ENCODE measurements at places on chromosomes 5 and 9.

- peak; percentile 89 for DNase-seq
Observed at GRCh38 chr9:4939118-4939561, 45.9 kb upstream of the JAK2 start.

GRCh38 chr9:123493627-123494026 is 137.6 kb downstream of the CRB2 start:
- DNase-seq, result no peak

- no peak for DNase-seq
Observed at GRCh38 chr9:73009649-73010288, 56.9 kb upstream of the ALDH1A1 start.

DNA sequence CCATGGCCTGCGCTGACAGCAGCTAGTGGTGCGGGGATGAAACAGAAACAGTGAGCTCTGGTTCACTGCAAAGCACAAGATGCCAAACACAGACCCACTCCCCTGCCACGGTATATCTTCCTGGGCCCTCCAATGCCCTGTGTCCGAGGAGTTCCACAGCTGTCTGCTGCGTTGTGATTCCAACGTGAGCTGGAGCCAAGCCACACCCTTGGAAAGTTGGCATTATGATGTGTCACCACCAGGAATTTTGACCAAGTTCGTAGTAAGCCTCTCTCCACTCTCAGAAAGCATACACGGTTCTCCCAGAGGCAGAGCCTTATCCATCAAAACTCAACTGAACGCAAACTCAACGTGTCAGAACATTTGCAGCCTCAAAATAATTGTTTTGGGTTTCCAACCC is 55.6 kb downstream of the MACROH2A1 start:
- no peak for DNase-seq

GRCh38 chr9:104527109-104527508 is at the start of gene OR13C4:
Gene OR13C4, minus strand, starts transcription at chr9:104527209. Its CDS starts 0 bp downstream, at chr9:104527209.
- no peak for DNase-seq

DNA sequence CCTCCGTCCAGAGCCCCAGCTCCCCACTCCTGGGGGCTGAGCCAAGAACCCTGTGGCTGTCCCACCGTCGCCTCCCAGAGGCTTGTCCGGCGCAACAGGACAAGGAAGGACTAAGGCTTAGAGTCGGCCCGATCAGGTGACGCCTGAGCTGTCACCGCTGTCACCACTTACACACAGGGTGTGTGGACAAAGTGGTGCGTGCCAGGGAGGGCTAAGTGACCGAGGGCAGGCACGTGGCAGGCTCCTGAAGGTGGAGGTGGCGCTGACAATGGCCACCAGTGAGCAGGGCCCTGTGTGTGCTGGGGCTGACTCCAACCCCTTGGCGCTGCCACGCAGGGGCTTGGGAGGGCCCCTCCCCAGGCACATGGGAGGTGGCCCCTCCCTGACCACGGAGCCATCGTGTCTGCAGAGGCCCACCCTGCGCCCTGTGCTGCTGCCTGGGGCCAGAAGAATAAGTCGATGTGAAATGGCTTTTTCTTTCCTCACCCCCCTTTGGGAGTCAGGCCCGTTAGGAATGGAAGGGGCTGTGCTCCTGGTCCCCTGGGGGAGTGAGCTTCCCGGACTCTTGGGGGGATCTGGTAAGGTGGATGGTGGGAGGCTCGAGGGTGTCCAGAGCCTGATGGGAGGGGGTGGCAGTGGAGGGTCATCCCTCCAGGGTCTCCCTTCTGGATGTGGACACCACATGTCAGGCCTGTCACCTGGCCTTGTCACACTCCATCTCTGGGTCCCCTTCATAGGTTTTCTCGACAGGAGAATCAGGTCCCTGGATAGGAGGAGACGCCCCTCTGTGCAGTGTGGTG is 2.6 kb upstream of the GPSM1 start:
- DNase-seq, result no peak

DNA sequence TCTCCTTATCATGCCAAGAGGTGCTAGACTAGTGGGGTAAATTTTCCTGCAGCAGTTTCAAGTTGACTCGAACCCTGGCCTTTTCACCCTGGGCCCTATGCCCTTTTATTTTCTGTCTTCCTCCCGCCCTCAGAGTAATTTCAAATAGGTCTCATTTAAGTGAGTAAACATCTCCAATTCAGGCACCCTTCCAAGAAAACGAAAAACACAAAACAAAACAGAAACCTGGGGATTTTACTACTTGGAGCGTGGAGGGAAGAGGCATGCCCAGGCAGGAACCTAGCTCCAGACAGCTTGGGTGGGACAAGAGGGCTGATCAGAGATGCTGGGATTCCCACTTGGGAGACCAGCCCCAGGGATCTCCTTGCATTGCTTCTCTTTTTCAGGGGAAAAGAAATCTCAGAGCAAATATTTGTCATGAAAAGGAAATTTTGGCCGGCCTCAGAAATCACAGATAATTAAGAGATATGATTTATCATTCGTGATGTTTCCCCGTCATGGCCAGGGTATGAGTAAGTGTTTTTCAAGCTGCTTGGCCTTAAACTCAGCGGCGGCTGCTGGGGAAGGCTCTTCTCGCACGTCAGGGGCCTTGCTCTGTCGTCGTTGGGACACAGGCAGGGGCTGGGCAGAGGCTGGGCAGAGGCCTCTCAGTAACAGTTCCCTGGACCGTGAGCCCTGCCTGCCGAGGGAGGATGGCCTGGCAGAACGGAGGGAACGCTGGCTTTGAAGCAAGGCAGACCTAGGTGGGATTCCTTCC is 248.6 kb upstream of the KLF4 start:
- peak; percentile 41 for DNase-seq

DNA sequence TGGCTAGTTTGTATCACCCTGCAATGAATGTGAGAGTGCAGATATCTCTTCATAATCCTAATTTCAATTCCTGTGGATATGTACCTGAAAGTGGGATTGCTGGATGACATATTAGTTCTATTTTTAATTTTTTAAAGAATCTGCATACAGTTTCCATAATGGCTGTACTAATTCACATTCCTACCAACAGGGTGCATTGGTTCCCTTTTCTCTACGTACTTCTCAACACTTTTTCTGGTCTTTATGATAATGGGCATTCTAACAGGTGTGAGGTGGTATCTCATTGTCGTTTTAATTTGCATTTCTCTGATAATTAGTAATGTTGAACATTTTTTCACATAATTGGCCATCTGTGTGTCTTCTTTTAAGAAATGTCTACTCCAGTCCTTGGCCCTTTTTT is 927.5 kb downstream of the DTWD2 start:
- DNase-seq, result no peak

DNA sequence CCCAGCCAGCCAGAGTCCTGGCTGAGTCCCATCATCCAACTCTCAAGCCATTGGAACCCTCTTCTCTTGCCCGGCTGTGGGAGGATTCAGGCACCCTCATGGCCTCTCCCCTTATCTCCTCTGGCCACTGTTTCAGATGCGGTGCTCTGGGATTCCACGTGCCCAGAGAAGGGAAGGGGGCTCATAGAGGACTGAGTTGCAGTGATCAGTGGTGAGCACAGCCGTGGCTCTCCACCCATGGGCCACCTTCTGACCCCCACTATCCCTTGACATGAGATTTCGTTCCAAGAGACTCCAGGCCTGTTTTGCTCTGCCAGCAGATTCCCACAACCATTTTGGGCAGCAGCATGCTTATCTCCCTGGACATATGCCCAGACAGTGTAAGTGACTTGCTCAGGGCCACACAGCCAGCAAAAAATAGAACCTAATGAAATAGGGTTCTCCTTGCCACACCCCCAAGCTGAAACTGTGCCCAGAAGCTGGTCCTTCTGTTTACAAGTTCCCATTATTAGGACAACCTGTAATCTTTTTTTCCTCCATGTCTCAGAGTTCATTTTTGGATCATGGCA is 2.7 kb downstream of the GPX3 start:
- no peak for DNase-seq

DNA sequence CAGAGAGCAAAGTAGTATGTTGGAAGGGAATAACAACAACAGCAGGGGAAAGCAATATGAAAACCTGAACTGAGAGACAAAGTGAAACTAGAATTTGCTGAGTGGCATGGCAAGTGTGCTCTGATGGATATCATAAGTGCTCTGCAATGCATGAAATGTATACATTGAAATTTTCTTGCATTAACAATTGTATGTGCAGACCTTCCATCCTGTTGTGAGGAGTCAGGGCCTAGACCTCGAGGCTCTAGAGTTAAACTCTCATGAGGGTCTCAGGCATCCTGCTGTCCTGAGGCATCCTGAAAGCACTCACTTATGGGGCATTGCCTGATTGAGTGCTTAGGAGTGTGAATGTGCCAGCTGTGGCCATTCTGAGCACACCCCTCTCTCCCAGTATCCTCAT is 1.1 kb downstream of the ECM2 start:
- DNase-seq, result peak; percentile 51

DNA sequence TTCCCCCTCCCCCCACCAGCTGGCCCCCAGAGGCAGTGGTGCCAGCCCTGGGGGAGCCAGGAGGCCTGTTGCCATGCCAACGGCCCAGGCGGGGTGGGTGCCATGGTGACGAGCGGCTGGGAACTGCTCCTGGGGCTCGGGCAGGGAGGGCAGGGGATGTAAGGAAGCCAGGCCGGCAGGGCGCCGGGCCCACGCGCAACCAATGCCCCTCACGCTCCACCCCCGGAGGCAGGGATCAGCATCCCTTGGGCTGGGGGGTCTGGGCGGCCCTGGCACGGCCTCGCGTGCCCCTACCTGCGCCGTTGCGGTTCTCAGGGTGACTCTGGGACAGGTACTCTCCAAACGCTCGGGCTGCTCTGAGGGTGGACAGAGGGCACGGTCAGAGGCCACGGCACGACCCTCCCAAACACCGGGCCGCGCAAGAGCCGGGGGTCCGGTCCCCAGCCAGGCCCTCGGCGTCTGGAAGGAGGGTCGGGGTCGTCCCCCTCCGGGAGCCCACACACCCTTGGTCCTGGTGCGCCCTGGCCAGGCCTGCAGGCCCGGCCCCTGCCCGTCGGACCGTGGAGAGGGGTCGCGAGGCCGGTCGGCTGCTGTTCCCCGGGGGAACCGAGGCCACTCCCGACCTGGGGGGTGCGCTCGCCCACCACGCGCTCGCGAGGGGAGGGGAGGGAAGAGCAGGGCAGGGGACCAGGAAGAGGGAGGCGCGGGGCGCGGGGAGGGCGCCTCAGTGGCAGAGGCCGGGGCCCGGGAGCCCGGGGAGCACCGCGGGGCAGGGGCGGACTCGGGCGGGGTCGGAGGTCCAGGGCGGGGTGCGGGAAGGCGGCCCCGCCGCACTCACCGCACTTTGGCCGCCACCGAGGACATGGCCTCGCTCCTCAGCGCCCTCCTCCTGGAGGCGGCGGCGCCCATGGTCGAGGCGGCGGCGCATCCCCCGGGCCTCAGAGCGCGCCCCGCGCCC is 661 bp downstream of the NSMF start:
- no peak for DNase-seq

DNA sequence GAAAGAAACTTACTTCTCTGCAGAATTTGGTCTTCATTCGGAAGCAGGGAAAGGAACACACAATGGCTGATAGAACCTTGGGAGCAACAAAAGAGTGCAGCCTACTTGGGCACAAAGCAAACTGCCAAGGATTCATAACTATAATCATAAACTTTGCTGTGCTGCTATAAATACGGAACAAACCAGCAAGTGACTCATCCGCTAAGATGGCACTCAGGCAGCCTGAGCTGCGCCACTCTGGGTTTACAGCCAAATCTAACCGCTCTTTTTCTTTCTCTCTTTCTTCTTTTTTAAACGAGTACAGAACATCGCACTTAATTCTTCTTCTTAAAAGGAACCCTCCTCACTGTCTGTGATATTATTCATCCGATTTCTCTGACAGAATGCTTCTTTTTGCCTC is 81.1 kb downstream of the PTPN3 start:
- peak; percentile 39 for DNase-seq

- no peak for DNase-seq
Observed at GRCh38 chr5:149635394-149635793, 54.1 kb downstream of the ARHGEF37 start.

DNA sequence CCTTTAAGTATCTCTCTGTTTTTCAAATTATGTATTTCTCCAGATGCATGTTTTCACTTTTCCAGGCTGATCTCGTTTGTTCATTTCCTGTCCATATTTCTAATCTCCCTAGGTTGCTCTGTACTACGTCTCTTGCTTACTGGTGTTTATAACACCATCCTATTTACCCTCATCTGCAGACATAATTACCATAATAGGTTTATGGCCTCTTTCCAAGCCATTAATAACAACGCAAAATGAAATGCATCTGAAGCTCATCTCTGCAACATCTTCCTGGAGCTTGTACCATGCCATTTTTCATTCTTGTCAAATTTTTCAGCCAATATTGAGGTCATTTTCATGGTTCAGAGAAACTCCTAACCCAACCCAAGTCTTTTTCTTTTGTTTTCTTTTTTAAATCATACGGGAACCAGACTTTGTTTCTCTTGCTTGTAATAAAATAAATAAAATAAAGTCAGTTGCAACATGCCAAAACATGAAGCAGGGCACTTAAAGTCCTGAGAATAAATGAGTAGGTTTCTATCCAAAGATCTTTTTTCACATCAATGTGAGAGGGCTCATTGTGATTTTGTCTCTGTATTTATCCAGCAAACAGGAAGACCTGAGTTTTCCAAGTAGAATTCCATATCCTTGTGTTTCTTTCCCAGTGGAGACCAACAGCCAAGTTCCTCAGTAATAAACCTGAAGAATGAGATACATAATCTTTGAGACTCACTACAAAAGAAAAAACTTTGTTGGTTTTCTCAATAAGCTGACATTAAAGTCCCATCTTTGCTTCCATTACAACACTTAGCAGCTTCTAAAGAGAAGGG is 37.0 kb downstream of the DPYSL3 start:
- no peak for DNase-seq

DNA sequence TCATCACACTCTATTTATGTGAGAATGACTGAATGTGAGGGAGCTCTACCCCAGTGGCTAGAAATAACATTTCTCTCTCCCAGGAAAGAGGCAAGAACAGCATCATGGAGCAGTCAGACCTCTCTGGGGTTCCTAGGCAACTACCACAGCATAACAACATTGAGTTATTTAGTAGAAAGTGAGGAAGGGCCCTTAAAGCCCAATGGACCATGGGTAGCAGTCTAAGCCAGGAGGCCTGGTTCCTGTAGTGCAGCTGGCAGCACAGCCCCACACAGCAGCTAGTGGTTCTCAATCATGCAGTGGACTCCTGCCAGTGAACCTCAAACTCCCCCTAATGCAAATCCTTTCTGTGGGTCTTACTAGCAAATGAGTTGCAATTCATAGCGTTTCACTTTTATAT is 55.3 kb downstream of the SPEF2 start:
- peak; percentile 52 for DNase-seq

DNA sequence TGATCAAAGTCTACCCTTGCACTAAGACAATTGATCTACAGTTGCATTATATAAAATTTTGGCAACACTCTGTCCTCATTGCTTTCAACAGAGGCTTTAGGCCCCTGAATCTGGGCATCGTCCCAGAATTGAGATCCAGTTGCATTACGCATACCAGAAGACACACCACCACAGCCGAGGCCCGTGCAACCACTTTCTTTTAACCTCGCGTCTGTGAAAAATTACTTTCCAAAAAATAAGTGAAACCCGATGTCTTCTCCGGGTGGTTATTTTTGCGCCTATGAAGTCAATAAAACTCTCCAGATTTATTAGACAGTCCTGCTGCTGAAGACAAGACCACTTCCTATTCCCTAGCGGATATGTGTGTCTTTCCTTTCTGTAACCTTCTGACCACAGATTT is 52.1 kb upstream of the NFIB start:
- no peak for DNase-seq
